Activated CD4-positive, alpha-beta T cell treated with anti-CD3 and anti-CD28 coated beads, Interleukin-2, amount 10 ng/mL, durations not matched to agents 7 days and 5 days (primary cell): ENCODE measurements at places on chromosomes 6 and 20.

GRCh38 chr6:81750681-81751387 is 1.6 kb downstream of the TENT5A start:
- no peak for DNase-seq

DNA sequence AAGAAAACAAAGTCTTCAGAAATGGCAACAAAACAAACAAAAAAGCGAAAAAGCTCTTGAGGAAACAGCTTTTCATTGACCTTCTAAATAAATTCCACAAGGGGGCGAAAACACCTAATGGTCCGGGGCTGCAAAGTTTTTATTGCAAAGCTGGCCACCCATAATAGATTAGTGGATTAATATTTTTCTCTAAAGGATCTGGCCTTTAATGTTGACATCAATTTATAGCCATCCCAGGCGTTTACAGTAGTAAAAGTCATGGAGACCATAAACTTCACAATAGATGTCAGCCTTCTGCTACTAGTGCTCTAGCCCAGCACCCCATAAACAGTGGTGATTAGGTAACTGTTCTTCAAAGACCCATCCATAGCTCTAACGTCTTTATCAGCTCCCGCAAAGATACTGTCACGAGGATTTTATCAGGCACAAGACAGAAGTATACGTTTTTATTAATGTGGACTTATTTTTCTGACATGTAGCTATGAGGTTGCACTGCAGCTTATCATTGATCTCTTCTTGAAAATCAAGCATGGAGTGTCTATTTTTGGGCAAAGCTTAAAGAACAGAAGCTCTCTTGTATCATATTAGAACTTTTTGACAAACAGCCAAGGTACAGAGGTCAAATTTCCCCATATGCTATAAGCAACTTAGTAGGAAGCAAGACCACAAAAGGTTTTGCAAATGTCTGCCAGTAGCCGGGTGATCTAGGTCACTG is 4.7 kb downstream of the CITED2 start:
- peak; percentile 22 for DNase-seq

DNA sequence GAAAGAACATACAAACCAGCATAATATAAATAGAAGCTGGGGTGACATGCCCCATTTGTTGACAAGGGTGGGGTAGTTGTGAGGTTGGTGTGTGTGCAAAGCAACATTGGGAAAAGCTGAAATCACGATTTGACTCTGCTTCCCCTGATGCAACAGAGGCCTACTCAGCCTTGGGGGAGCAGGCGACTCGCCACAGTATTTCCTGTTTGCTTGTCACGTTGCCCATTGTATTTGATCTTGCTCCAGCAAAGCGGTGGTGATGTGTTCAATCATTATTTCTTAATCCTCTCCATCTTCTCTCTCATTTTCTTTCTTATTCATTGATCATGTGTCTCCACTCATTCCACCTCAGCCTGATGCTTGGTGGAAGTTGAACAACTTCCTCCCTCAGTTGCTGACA is 165.8 kb upstream of the CITED2 start:
- DNase-seq: peak; percentile 74

DNA sequence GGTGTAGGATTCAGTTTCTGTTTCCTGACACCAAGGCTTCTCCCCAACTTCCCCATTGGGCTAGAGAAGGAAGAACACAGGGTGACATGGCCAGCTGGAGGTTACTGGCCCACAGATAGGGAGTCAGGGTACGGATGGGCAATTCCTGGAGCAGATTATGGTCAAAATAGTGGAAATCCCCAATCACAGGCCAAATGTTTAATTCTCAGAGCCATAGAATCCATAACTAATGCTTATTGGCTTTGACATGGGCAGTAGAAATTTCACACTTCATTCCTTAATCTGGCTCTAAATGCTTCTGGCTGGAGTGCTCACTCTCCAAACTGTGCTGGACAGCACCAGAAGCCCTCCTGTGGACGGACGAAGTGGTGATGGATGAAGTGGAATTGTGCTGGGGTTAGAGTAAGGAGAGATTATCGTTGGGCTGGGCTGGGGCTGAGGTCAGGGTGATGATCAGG is 887 bp downstream of the SIGLEC1 start:
- DNase-seq: no peak

DNA sequence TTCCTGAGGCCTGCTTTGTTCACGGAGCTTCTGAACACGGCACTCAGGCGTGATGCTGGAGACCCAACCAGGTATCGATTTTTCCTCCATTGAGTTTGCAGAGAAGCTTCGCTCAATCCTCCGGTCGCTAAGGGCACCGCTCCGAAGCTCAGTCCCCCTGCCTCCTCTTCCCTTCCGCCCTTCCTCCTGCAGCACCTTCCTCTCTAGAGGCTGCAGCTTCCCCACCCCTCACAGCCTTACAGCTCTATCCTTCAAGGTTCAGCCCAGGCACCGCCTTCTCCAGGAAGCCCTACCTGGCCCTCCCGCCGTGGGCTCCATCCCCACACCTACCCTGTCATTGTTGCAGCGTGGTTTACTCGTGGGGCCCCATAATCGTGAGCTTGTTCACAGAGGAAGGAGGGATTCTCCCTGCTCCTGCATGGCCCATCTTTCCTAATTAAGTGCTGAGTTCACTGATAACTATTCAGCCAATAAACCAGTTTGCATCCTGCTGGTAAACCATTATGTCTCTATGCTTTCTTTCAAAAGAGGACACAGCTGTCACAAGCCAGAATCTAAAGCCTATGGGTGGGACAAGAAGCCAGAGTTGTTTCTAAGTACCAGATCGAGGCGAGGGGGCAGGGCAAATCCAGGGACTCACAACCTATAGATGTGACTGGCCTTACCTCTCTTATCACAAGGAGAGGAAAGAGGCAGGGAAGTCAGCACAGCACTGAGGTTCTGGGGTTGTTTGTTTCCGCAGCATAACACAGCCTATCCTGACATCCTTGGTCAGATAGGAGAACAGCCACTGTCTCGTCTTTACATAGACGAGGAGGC is 152.0 kb downstream of the GRM4 start:
- no peak for DNase-seq
